NCI-H1092 (cell line): ENCODE measurements at places on chromosomes 2 and 18.

- no peak for DNase-seq
Measured at GRCh38 chr2:85257359-85257969, 70.3 kb downstream of the TGOLN2 start.

DNA sequence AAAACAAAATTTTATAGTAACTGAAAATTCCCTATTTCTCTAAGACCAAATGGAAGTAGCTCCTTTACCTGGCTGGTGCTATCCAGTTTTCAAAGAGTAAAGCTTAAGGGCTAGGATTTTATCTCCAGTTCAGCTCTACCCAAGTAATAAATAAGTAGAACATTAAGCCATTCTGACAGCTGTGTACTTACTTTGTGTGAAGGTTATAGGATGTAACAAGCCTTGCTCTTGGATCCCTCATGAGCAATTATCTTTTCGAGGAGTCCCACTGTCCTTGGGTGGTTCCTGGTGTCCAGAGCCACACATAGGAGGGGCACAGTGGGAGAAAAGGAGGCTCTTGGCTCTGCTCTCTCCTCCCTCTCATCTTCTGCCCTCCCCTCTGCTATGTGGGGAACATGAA, 45.5 kb downstream of the KIF5C start:
- DNase-seq: no peak

DNA sequence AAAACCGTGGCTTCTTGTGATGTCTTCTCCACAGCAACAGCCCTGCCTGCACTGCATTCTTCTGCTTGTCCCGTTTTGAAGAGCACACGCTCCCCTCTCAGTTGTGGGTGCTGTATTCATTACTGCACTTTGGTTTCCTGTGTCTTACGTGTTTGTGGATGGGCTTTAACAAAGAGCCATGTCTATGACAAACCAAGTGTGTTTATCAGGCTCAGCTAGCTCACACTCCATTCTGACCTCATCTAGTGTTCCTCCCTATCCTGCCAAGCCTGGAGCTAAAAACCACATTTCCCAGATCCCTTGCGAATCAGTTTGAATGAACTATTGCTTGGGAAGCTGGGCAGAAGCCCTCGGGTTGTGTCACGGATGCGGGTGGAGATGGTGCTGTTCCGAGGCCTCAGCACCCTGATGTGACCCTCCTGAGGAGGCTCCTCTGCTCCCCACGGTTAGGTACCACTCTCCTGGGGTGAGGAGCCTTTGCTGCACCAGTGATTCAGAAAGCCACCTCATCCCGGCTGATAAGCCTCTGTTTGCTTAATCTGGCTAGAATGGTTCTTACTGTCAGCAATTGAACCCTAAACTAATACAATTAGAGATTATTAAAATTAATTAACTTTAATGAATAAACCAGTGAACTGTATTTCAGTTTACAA, 116.5 kb downstream of the GALR1 start:
- no peak for DNase-seq

GRCh38 chr18:50797142-50797541, 22.7 kb downstream of the MRO start:
- no peak for DNase-seq

DNA sequence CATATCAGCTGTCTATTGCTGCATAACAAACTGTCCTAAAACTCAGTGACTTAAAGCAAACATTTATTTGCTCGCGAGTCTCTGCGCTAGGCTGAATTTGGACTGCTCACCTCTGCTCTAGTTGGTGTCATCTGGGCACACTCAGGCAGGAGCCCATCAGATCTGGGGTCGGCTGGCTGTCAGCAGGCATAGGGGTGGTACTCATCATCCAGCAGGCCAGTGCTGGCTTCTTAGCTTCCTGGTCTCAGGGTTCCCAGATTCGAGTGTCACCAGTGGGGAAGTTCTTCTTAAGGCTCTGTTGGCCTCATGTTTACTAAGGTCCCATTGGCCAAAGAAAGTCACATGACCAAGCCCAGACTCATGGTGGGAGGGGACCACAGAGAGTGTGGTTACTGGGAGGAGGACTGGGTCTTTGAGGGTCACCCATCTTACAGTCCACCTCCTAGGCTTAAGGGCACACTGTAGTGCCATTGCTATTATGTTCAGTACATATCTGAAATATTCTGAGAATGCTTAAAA, 71.6 kb upstream of the ATG16L1 start:
- DNase-seq: no peak

DNA sequence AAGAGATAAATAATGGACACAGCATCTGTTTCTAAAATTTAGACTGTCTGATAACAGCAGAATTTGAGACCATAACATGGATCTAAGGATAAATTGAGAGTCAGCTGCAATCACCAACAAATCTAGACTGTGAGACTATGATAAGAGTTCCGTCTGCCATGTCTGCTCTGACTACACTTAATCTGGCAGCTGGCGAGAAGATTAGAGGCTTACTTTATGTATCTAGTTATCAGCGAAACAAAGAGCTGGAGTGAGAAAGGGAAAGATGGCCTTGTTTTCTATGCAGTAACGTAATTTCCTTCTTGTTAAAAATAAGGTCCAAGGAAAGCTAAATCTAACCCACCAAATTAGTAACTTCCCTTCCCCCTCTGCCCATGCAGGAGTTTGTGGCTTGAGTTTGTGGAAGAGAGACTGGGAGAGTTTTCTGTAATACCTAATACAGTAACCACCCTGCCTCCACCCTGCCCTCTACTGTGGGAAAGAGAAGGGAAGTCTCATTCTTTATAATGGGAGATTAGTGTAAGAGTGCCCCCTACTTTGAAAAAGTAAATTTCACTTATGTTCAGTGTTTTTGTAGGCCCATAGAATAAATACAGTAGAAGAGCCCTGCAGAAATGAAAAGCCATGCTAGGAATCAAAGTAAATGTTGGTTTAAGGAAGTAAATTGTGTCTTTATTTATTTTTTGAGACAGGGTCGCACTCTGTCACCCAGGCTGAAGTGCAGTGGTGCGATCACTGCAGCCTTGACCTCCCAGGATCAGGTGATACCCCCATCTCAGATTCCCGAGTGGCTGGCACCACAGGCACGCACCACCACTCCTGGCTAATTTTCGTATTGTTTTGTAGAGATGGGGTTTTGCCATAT, 27.5 kb downstream of the EML4 start:
- no peak for DNase-seq

- no peak for DNase-seq
Measured at GRCh38 chr18:79778291-79778791, 19.4 kb upstream of the KCNG2 start.

DNA sequence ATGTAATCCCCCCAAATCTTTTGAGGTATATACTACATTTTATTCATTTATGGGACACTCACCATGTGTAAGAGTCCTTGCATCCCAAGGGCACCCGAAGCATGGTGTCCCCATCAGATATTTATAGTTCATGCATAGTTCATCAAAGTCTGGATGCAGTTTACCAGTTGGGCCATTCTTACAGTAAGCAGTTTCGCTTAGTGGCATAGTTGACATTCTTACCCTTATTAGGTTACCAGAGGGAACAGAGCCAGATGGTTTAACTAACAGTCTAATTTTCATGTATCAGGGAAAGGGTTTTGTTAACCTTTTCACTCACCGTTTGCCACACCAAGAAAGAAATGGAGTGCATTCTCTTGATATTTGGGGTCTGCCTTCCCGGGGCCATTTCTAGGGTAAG, 7.1 kb downstream of the ZNF407 start:
- no peak for DNase-seq

GRCh38 chr2:105610576-105611332, 134.0 kb upstream of the NCK2 start:
- DNase-seq: no peak
